GM18507 (cell line): ENCODE measurements at places on chromosomes 3 and 15.

- no peak for DNase-seq
Observed at GRCh38 chr3:53069422-53070068, 23.7 kb upstream of the SFMBT1 start.

DNA sequence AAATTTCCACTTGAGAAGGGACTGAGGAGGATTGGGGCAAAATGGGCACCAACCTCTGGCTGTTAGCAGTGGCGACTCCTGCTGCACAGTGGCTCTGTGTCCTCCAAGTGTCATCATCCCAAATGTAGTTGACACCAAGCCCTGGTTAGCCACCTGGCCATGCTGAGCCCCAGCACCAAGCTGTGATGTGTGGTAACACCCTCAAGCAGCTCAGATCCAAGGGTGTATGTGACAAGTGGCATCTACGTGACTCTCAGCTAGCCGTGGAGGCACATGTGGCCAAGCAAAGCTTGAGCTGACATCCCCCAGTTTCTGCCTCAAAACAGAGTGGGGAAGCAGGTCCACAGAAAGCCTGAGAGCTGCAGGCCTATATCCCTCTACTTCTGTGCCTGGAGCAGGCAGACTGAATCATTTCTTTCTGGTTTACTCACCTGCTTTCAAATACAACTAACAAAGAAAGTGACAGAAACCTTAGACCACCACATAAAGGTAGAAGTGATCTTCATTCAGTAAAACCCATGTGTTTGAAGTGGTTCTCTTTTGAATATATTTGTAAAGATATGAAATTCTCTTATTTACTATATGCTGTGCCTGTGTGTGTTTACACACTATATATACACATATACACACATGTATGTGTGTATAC, 40.0 kb downstream of the FOXP1 start:
- DNase-seq, result no peak

DNA sequence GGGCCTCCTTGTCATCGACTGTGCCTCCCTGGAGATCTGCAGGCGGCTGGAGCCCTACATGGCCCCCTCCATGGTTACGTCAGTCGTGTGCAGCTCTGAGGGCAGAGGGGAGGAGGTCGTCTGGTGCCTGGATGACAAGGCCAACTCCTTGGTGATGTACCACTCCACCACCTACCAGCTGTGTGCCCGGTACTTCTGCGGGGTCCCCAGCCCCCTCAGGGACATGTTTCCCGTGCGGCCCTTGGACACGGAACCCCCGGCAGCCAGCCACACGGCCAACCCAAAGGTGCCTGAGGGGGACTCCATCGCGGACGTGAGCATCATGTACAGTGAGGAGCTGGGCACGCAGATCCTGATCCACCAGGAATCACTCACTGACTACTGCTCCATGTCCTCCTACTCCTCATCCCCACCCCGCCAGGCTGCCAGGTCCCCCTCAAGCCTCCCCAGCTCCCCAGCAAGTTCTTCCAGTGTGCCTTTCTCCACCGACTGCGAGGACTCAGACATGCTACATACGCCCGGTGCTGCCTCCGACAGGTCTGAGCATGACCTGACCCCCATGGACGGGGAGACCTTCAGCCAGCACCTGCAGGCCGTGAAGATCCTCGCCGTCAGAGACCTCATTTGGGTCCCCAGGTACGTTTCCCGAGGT, 146.5 kb downstream of the LRRK1 start:
- no peak for DNase-seq

DNA sequence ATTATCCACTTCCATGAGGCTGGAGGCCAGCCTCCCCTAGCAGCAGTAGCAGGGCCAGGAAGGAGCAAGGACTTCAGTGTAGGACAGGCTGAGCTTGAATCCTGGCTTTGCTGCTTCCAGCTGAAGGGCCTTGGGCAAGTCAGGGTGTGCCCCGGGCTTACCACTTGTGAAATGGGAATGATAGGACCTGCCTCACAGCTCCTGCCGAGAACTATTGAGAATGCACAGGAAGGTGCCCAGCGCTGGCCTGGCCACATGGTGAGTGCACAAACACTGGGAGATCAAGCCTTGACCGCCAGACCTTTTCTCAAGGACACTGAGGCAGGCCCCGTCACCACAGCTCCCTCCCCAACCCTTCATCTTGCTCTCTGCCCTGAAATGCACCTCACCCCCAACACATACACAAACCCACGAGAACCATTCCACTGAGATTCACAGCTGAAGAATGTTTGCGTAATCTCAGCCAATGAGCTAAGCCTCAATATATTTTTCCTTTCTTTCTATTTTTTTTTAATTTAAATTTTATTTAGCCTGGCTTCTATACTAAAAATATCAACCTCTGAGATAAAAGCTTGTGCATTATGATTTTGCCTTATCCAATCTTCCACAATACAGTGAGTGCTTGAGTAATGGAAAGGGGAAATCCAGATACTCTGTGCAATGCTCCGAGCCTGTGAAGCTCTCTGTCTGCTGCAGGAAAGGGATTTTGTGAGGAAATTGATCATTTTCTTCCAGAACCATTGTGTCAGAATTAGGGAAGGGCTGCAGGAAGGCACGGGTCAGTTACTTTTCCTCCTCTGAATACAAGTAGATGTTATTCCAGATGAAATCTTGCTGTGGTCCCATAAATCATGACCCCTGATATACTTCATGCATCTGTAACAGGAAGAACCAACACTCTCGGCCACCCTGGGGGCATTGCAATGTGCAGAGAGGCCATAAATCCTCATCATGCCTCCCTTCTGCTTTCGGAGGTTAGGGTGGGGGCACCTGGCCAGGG, 193.9 kb downstream of the TLE3 start:
- DNase-seq, result no peak

- no peak for DNase-seq
Observed at GRCh38 chr3:30567139-30567753, 39.2 kb upstream of the TGFBR2 start.

GRCh38 chr3:171760477-171760876, 49.8 kb downstream of the PLD1 start:
- DNase-seq, result no peak

DNA sequence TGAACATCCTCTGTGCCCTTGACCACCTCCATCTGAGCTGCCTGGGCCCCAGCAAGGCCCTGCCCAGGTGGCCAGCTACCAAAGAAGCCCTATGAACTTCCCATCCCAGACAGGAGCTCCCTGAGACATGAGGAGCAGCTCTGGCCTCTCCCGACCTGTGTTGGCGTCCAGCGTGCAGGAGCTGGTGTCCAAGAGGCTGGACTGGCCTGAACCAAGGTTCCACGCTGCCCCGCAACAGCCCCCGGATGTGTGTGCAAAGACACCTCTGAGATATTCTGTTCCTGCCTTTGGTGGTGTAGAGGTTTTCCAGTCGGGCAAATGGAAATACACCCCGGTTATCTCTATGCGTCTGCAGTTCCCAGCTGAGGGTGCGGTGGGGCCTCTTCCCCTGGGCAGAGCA, 42.1 kb downstream of the WNT7A start:
- no peak for DNase-seq
